ENCODE measurements at places on chromosomes 11 and 22.

- DNase-seq: no peak
Observed at GRCh38 chr11:2129699-2130366, 9.4 kb downstream of the IGF2 start.

DNA sequence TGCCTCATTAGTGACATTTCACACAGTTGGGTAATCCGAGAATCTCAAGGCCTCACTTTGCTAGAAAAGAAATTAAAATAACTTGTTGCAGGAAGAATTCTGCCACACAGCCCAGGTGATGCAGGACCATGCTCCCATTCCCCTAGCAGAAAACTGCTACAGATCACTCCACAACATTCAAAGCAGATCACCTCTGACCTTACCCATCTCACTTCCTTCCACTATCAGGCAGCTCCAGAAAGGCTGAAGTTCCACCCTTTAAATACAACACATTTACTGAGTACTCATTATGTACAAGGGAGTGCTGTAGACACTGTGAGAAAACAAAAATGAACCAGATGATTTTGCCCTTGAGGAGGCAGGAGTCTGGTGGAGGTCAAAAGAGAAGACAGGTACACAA, 231.0 kb downstream of the TTC28 start:
- DNase-seq: no peak

DNA sequence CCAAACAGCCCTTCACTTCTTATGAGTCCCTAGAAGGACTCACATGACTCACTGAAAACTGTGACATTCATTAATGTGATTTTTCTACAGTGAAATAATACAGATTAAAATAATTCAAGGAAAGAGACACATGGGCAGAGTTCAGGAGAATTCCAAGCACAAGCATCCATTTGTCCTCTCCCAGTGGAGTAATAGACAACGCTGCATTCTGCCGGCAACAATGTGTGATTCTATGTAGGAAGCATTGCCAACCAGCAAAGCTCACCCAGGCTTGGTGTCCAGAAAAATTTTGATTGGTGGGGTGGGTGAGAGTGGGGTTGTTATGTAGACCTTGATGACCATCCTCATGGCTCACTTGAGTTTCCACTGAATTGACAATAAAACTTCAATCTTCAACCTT, 123.9 kb downstream of the VPREB1 start:
- no peak for DNase-seq

GRCh38 chr11:120917559-120918239, 106.2 kb upstream of the TBCEL start:
- DNase-seq: no peak
